ENCODE measurements at places on chromosomes 1 and 21. TPM values are rescaled to one million over a fixed set of nuclear protein-coding genes. Genes with fewer than 3 reads are reported as not detected.

DNA sequence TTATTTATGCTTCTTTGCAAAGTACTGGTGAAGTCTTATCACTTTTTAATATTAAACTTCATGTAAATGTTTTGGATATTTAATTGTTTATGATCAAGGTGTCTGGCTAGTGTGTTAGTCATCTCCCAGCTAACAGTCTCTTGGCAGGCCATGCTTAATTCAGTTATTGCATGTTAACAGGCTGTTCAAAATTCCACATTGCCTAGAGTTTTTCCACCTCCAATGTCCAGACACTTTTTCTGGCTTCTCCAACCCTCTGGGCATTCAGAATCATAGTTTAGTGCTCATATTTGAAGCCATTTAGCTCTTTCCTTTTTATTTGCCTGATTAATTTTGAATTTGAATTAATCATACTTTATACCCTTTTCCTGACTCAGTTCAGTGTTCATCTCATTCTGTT lies 69.2 kb downstream of the OLFML2B start:
- H3K27me3 ChIP-seq, result no peaks in the 10 kb centered on the region
- H3K4me3 ChIP-seq, result no peak overlapping the region

Gene CD1B
- total RNA-seq, result not detected

- H3K4me3 ChIP-seq, result no peak overlapping the region
- no peak overlapping the region for H3K27ac ChIP-seq
- H3K27me3 ChIP-seq, result peaks cover 4% of the 10 kb centered on the region
- H3K4me1 ChIP-seq, result no peaks in the 10 kb centered on the region
- H3K36me3 ChIP-seq, result no peaks in the 10 kb centered on the region
- no peak for DNase-seq
These were observed 83.0 kb upstream of the GNG12 start for GRCh38 chr1:67916140-67916886.

DNA sequence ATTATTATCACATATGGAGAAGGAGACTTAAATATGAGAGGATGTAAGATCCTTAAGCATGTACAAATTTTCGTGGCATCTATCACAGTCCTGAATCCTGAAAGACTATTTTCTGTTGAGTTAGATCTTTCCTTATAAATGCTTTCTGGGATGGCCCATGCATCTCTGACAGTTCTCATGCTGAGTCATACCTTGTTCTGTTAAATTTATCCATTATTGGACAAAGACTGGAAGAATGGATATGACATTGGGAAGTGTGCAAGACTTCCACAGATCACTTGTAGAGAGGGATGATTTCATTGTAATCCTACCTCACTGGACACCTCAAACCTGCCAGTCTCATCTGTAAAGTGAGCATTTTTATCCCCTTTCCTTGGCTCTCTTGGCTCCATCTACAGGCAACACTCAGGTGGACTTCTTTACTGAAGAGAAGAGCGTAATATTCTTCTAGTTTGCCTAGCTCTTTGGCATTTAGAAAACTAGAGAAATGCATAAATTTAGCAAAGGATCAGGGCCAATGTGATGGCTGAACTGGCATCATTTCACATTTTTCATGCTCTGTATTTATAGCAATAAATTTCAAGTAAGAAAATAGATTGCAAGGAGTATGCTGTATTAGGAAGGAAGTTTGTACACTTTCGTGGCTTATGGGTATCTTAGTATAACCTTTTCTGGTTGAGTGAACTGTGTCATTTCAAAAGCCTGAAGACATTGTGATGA lies 128.2 kb downstream of the NFIA start:
- no peak overlapping the region for H3K27ac ChIP-seq
- peaks cover 27% of the 10 kb centered on the region for H3K27me3 ChIP-seq
- no peak for DNase-seq
- H3K4me3 ChIP-seq, result no peak overlapping the region
- no peaks in the 10 kb centered on the region for H3K36me3 ChIP-seq

Gene TRIM67
- not detected for total RNA-seq

Gene PLCH2
- total RNA-seq, result 2.9 TPM

Gene CHD5
- 0.83 TPM for total RNA-seq

GRCh38 chr1:225021037-225021436 lies 91.6 kb downstream of the DNAH14 start:
- H3K27ac ChIP-seq, result no peak overlapping the region
- H3K27me3 ChIP-seq, result no peaks in the 10 kb centered on the region
- DNase-seq, result no peak
- no peaks in the 10 kb centered on the region for H3K36me3 ChIP-seq
- no peaks in the 10 kb centered on the region for H3K4me1 ChIP-seq
- no peak overlapping the region for H3K4me3 ChIP-seq

Gene DNALI1
- total RNA-seq, result not detected
